ENCODE measurements at places on chromosomes 1 and 21. TPM values are rescaled to one million over a fixed set of nuclear protein-coding genes. Genes with fewer than 3 reads are reported as not detected.

ROR1 gene
- 22.6 TPM for total RNA-seq

DISP1 gene
- 0.63 TPM for total RNA-seq

MTFR1L gene
- total RNA-seq: 35.6 TPM

DPT gene
- total RNA-seq: not detected

LRRC71 gene
- 0.11 TPM for total RNA-seq

MPL gene
- total RNA-seq: not detected

SPOCD1 gene
- total RNA-seq: 5.4 TPM

TNFRSF9 gene
- 0.04 TPM for total RNA-seq

PDE9A gene
- total RNA-seq: 0.33 TPM

TMEM52 gene
- total RNA-seq: 29.1 TPM

LCA5L gene
- 0.40 TPM for total RNA-seq

TTLL7 gene
- 6.8 TPM for total RNA-seq

DNALI1 gene
- not detected for total RNA-seq

KLHDC7A gene
- total RNA-seq: not detected

C1QB gene
- not detected for total RNA-seq

CELA2B gene
- not detected for total RNA-seq

PDZK1 gene
- total RNA-seq: 4.2 TPM

KIF14 gene
- total RNA-seq: 23.6 TPM

RXFP4 gene
- total RNA-seq: not detected

REN gene
- 3.1 TPM for total RNA-seq
